ENCODE measurements at places on chromosomes 3 and 15.

GRCh38 chr3:28087591-28087990 lies 153.8 kb upstream of the CMC1 start:
- DNase-seq: no peak

DNA sequence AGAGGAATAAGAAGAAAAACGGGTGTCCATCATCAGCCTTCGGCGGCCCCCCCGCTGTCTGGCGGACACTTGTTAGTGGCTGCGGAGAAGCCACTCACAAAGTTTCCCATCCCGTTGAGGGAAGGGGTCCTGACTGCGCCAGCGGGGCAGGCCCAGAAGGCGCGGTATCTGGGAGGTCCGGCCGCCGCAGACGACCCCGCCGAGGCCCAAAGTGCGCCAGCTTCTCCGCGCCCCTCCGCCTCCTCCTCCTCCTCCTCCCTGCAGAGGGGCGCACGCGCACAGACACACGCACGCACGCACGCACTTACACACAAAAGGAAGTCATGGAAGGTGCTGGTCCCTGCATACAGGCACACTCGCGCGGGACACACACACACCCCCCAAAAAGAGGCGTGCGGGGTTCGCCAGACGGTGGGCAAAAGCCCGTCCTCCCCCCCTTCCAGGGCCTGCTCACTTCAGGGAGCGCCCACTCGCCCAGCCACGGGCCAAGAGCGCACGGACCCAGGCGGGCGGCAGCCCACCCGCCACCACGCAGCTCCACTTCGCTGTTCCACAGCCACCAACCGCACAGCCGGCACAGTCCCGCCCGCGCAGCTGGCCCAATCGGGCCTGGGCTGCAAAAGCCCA lies 18.0 kb downstream of the ZNF148 start:
- DNase-seq: no peak

DNA sequence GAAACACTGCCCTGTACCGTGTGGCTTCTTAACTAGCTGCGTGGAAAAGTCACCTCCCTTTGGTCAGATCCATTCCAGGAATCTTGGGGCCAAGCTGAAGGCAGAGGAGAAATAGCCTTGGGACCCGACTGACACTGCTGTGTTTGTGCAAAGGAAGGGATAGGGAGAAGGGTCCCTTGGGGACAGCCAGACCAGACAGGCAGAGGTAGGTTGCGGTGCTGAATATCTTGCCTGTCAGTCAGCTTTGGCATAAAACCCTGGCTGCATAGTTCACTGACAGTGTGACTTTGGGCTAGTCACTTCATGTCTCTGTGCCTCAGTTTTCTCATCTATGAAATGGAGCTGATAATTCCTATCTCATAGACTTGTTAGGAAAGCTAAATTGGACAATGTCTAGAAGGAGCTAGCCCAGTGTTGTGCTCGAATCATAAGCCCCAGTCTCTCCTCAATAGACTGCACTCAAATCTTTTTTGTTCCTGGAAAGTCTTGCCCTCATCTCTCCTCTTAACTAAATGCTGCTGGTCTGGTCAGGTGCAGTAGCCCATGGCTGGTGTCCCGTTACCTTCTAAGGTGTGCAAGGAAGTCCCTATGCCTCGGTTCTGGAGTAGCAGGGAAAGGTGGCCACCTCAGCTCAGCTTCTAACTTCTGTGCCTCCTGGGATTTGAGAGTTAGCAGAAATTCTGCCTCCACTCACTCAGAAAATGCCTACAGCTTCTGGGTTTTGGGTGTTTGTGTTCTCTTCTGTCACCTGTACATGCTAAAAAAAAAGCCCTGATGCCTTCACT lies 25.8 kb downstream of the FGD5 start:
- no peak for DNase-seq

- no peak for DNase-seq
Measured at GRCh38 chr3:17979911-17980310, 237.5 kb upstream of the TBC1D5 start.

DNA sequence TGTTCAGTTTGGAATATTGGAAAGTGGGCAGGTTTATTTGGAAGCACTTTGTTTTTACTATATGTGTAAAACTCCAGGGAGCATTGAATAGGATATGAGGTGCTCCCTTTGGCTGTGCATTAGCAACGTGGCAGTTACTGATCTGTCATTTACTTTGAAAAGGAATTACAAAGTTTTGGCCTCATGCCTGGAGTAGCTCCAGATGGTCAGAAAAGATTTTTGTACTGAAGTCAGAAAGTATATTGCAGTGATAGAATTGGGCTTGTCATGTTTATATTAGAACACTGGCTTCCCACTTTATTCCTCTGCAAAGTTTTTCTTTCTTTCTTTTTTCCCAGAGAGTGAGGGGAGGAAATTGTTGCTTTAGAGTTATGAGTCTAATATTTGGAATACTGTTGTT lies 26.1 kb downstream of the FNDC3B start:
- DNase-seq: no peak

DNA sequence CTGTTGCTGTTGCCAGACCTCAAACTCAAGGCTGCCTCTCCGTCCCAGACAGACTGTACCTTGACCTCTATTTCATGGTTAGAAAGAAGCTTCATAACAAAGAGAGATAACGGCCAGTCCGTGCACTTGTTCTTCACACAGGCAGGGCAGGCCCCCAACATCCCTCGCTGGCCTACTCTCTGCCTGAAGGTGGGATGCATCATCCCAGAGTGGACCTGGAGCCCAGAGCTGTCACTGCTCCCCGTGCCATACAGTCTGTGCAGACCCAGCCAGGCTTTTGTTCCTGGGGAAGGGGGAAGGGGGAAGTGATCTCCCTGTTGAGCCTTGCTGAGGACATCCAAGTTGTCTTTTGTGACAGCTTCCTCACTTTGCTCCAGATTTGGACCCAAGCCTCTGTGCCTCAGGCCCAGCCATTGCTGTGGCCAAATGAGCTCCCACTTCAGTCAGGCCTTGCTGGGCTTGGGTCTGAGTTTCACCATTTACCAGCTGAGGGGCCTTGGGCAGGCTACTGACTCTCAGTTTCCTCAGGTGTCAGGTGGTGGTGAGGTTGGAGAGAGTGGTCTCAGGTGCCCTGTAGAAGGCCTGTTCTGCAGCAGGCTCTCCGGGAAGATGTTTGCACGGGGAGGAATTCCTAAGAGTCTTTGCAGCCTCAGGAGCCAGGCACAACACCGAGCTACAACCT lies 141.6 kb downstream of the DNAJB8 start:
- no peak for DNase-seq

- no peak for DNase-seq
Measured at GRCh38 chr15:49088996-49089395, 42.8 kb upstream of the SECISBP2L start.

DNA sequence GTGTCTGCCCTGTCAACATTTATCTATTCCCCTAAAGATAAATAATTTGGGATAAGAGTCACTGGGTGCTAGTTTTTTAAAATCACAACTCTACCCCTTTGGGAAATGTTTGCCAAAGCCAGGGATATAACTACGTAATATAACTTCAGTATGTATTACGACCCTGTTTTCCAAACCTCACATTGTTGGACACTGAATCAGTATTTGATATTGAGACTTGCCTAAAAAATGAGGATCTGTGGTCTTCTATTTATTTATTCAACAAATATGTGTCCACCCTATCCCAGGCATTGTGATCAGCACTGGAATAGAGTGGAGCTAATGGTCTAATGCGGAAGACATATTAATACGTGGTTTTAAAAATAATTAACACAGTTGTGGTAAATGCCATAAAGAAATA lies 4.5 kb upstream of the MGA start:
- DNase-seq: no peak

GRCh38 chr15:100570275-100570674 lies 31.7 kb downstream of the LINS1 start:
- no peak for DNase-seq

DNA sequence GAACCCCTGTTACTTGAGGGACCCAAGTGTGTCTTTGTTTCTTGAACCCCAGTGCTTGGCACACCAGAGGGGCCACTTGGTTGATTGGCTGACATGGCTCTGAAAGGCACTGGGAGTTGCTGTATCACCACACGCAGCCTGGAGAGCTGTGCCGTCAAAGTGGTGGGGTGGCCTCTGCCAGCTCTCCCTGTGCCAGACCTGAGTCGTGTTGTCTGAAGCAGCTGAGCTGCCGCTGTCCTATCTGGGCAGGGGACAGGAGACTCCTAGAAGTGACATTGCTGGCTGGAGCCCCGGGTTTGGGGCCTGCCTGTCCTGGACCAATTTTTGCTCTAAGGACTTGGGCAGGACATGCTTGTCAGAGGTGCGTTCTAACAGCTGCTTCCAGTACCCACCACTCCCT lies 5.5 kb upstream of the SNX22 start:
- no peak for DNase-seq

DNA sequence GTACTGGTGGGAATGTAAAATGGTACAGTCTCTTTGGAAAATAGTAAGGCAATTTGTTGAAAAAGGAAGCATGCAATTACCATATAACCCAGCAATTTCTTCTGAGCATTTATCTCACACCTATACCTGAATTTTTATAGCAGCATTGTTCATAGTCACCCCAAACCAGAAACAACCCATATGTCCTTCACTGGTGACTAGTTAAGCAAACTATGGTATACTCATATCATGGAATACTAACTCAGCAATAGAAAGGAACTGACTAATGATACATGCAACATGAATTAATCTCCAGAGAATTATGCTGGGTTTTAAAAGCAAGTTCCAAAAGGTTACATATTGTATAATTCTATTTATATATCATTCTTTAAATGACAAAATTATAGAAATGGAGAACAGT lies 60.2 kb downstream of the TRAT1 start:
- DNase-seq: no peak

GRCh38 chr15:52124270-52124880 lies 11.8 kb upstream of the BCL2L10 start:
- no peak for DNase-seq
